CD4-positive, alpha-beta T cell treated with Interferon alpha-2 for 1 hour (primary cell): ENCODE measurements at places on chromosomes 6 and 20.

- no peak for DNase-seq
Measured at GRCh38 chr6:152244998-152245630, 392.0 kb downstream of the SYNE1 start.

DNA sequence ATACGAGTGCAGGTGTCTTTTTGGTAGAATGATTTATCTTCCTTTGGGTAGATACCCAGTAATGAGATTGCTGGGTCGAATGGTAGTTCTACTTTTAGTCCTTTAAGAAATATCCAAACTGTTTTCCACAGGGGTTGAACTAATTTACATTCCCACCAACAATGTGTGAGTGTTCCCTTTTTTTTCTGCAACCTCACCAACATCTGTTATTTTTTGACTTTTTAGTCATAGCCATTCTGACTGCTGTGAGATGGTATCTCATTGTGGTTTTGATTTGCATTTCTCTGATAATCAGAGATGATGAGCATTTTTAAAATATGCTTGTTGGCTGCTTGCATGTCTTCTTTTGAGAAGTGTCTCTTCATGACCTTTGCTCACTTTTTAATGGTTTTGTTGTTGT is 1.9 kb upstream of the ZNF831 start:
- no peak for DNase-seq

- DNase-seq = no peak
Measured at GRCh38 chr6:121274666-121275295, 59.5 kb downstream of the TBC1D32 start.

DNA sequence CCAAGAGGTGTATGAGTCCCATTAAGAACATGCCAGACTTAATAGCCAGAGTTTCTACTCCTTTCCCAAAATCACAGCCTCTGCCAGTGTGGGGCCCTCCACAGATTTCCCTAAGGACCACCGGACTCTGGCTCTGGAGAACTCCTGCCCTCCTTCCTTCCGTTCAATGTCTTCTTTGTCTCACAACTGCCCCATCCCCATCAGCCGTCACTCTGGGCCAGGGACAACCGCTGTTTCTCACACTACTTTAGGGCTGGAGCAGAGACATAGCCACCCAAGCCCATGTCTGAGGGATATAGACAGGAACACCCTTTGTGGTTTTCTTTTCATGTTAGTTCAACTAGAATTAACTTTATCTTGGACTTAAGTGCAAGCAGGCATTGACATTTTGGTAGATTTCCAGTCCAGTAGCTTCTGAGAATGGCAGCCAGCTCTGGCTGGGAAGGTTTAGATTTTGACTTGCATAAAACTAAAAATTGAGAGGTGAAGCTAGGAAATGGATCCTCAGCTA is 6.7 kb upstream of the ACSS1 start:
- DNase-seq = no peak

DNA sequence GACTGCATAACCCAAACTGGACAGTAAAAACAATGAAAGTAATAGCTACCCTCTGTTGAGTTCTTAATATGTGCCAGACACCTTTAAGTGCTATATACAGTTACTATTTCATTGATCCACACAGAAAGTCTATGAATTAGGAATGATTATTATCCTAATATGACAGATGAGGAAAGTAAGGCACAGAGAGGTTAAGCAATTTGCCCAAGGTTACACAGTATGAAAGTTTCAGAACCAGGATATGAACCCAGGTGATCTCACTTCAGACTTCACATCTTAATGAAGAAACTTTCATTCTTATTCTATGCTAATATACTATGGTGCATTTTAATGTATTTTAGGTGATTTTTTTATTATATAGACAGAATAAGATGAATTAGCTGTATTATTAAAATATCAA is 40.6 kb upstream of the RIPPLY2 start:
- DNase-seq = no peak

DNA sequence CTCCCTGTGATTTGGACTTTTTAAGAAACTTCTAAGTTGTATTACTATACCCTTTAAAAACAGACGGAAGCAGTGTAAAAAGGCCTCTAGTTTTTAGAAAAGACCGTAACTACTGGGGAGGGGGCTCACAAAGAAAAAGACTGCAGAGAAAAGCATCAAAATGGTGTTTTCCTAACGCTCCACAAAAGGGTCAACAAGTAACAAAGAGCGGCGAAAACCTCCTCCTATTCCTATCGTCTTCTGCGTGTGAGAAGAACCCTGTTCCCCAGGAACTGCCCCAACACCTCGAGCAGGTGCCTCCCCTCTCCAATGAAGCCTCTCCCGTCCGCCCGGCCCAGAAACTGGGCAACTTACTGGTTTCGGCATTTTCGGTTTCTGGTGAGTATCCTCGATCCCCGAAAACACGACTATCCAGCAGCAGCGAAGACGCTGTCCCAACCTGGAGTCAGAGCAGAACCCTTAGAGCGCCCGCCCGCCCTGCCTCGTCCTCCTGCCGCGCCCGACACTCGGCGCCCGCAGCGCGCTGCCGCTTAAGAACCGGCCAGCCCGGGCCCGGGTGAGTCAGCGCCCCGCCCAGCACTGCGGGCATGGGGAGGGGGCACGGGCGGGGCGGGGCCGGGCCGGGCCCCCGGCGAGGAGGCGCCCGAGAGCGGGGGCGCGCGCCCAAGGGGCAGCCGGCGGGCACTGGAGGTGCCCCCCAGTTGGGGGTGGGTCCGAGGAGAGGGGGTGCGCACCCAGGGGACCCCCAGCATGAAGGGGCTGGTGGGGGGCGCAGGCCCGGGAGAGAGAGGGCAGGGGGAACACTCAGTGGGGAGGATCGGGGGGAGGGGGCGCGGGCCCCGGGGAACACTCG is 1.2 kb downstream of the EZR start:
- peak; percentile 88 for DNase-seq

GRCh38 chr6:137740091-137740755 is 126.8 kb upstream of the TNFAIP3 start:
- no peak for DNase-seq

- no peak for DNase-seq
Measured at GRCh38 chr6:37347670-37348111, 6.1 kb upstream of the RNF8 start.

GRCh38 chr6:161116554-161116953 is 125.0 kb downstream of the MAP3K4 start:
- no peak for DNase-seq

DNA sequence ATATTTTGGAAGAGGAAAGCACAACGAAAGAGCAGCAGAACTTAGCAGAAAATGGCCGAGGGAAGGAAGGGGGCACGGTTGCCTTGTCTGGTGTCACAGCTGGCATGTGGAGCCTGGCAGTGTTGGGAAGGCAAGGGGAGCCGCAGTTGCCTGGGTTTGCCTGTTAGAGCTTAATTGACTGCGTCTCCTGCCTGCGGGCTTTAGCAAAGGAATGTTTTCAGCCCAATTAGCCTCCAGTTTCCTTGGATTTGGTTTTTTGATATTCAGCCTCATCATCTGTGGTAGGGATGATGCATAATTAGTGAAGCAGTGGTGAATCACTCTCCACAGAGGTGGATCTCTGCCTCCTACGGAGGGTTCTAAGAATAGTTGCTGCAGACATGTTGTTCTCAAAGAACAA is 832.6 kb downstream of the QKI start:
- no peak for DNase-seq

DNA sequence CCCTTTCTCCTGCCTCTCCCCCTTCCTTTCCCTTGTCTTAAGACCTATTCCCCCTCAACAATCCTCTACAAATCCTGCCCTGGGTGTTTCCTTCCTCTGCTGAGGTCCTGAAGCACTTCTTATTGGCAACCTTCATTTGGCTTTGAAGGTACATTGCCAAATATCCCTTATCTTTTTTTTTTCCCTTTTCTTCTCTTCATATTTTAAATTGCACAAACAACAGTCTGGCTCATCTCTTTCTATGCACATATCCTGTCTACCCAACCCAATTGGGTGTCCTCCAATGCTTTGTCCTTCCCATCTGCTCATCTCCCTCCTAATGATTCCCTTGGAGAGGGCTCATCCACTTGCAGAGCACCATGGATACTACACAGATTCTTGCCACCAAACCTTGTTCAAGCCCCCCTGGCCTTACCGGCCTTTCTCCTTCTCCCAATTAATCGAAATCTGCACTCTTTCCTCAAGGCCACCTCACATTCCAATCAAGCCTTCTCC is 537.9 kb upstream of the JARID2 start:
- DNase-seq = no peak

GRCh38 chr20:18728165-18728869 is 85.3 kb upstream of the SCP2D1 start:
- DNase-seq = no peak

GRCh38 chr20:2729791-2730190 is 37.2 kb downstream of the EBF4 start:
- DNase-seq = no peak

GRCh38 chr6:159913862-159914564 is 23.2 kb downstream of the MAS1 start:
- DNase-seq = no peak

- DNase-seq = no peak
Measured at GRCh38 chr6:168628176-168628553, 187.2 kb downstream of the SMOC2 start.

DNA sequence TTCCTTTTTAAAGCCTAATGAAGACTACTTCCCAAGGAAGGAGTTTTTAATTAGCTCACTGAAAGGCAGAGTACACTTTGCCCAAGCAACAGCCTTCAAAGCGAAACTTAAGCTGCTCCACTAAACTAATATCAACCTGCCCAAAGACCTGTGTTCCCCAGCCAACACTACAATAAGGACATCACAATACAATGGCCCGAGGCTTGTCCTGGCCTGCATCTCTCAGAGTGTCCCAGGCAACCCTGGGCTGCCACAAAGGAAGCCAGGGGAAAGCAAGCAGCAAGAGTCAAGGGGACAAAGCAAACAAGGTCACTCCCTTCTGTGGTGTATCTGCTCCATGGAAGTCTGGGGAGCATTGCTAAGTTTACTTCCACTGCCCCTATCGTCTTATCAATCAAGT is 52.3 kb downstream of the PIGU start:
- no peak for DNase-seq

GRCh38 chr6:109006818-109007217 is 87.8 kb downstream of the SESN1 start:
- DNase-seq = no peak

DNA sequence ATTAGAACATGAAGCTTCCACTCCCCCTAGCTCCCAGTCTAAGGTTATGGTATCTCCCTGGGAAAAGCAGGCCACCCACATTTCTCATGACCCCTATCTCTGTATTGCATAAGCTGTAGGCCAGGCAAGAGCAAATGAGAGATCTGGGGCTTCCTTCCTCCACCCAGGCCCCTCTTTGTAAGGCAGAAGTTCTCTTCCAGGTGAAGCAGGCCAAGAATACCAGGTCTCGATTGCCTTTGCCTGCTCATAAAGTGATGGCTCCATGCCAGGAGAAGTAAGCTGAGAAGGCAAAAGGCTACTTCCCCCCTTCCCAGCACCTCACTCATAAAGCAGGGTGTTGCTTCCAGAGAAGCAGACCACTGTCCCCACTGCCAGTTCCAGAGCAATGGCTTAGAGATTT is 144.1 kb upstream of the KCNK16 start:
- no peak for DNase-seq

DNA sequence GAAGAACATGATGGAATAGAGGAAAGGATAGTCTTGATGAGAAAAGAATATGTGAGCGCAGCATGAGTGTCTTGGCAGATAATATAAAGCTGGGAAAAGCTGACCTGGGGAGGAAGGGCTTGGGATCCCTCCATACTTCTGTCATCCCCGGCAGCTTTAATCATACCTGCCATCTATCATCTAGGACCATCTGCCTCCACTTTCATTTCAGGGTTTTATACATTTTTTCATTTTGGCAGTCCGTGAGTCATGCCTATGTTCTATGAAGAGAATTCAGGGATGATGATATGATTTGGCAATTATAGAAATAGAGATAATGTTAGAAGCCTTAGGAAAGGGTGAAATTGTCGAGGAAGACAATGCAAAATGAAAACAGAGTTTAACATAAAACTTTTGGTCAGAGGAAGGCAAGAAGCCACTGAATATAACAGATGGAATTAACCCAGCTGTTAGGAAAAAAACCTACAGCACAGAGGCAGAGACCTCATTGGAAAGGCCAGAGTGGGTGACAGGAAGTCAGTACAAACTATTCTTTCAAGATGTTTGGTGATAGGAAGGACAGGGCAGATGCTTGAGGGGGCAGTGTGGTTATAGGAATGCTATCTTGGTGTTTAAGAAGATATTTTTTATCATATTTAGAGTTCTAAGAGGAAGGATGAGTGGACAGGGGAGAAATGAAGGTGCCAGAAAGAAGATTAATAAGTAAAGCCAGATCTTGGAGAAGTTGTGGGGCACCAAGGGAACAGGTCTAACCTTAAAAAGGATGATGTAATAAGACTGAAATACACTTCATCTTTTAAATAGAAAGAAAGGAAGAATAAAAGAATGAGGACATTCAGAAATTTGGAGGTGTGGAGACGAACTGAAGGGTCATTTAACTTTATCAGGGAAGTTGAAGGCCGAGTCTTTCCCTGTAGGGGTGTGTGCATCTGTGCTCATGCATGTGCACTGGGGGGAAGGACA is 37.8 kb downstream of the MARCKS start:
- no peak for DNase-seq

- no peak for DNase-seq
Measured at GRCh38 chr6:88539295-88539764, 373.2 kb upstream of the CNR1 start.

DNA sequence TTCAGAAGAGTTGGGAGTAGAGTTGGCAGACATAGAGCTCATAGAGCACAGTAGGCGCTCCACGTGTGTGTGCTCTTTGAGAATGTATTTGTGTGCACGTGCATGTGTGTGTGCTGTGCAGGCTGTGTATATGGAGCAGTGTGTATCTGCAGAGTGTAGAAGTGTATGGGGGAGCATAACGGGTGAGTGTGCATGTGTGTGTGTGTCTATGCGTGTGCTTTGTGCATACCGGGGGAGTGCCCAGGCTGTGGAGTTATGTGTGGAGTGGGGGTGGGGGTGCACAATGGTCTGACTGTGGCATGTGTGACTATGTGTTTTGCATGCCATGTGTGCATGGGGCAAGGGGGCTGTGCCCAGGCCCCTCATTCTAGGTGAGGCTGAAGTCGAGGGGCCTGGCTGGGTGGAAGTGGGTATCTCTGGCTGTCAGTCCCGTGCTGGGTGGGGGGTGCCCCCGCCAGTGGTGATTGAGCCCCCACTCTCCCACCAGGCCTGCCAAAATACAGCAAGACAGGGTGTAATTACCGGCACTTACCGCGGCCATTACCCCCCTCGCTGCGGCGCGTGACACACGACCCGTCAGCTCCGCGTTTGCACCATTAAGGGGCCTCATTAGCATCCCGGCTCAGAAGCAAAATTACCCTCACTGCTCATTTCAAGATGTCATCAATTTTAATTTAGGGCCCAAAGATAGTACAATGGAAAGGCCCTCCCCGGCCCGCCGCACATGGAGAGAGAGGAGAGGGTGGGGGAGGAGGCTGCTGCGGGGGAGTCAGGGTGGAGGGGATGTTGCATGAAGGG is 39.1 kb downstream of the MDFI start:
- DNase-seq = no peak
